ENCODE measurements at places on chromosomes 1 and 21.

GRCh38 chr1:247332215-247332622, 552 bp upstream of the ZNF496 start:
- peak; percentile 51 for DNase-seq

GRCh38 chr1:219555806-219556205, 57.1 kb downstream of the ZC3H11B start:
- no peak for DNase-seq

DNA sequence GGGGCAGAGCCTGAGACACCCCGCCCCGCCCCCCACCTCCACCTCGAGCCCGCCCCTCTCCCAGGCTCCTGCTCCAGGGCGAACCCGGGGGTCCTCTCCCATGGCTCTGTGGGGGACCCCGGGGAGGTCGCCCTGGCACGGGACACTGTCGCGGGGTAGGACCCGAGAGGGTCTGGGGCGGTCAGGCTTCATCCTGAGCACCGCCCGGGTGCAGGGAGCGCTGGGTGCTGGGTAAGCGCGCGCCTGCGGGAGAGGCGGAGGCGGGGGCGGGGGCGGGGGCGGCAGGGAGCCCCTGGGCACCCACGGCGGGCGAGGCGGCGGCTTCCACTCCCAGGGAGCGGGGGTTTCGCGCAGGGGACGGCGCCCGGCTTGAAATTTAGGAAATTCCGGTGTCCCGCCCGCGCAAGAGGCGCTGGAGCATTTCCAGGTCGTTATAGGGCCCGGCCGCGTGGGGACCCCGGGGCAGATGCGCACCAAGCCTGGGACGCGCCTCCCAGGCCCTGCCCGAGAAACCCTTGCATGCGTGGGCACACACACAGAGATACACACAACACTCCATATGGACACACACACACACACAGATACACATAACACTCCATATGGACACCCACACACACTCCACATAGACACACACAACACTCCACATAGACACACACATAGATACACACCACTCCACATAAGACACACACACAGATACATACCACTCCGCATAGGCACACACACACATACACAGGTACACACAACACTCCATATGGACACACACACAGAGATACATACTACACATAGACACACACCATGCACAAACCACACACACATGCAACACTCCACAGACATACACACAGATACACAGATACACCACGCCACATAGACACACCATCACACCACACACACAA, 48.7 kb upstream of the SLC19A1 start:
- DNase-seq = peak; percentile 81

- no peak for DNase-seq
These were observed 13.7 kb upstream of the RGS16 start for GRCh38 chr1:182617734-182618351.

GRCh38 chr1:159211331-159212136, 6.9 kb downstream of the ACKR1 start:
- peak; percentile 16 for DNase-seq

DNA sequence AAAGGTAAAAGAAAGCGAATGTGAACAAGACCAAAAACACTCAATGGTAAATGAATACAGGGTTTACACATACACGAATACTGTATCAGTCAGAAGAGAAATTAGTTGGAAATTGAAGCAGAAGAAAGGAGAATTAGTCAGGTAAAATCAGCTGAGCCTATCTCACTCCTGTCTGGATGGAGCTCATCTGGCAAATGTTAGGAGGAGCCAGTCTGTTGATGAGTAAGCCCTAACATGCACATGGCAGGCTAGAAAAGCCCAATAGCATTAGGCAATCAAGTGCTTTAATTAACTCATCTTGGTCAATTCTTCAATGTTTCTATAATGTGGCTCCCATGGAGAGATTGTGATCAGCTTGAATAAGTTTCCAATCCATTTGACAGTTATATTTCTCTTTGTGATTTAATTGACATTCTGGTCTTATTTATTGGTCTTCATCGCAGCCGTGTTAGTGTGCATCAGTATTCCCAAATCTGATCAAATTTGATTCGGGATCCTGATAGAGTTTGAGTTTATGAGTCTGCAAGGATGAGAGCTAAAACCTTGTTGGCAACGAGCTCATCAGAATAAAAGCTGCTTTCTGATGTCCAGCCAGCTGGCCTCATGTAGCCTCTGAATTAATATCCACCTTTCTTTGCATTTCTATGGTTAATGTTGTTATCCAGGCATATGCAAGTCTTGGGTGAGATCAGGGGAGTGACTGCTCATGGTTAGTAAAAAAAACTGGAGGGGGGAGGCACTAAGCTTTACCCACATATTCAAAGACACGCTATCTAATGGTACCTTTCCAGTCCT, 22.1 kb upstream of the KCNA10 start:
- DNase-seq = no peak

- no peak for DNase-seq
These were observed 18.4 kb upstream of the IFNAR2 start for GRCh38 chr21:33211305-33211704.

- no peak for DNase-seq
These were observed 4.0 kb downstream of the FBLIM1 start for GRCh38 chr1:15762546-15762945.

- DNase-seq = no peak
These were observed 8.0 kb upstream of the SIM2 start for GRCh38 chr21:36690628-36691554.

DNA sequence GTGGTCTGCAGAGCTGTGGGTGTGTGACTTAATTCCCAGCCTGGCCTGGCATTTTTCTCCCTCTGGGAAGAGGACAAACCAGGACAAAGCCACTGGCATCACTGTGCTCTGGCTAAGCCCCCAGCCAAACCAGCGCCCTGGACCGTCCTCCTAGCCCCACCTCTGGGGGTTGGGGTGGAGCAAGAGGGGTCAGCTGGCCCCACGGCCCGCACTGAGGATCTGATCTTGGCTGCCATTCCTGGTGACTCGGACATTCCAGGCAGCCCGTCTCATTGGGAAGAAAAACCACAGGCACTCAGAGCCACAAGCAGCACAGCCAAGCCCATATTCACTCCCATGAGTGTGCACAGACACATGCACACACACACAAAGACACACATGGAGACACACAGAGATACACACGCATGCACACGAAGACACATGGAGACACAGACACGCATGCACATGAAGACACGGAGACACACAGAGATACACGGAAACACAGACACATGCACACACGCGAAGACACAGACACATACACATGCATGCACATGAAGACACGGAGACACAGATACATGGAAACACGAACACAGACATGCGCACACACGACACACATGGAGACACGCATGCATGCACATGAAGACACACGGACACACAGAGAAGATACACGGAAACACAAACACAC, 2.3 kb upstream of the MXRA8 start:
- DNase-seq = no peak

GRCh38 chr1:115240297-115240696, 97.8 kb downstream of the NGF start:
- no peak for DNase-seq

GRCh38 chr21:45988366-45989347, 7.1 kb downstream of the COL6A1 start:
- no peak for DNase-seq

Measured in activated CD4-positive, alpha-beta T cell treated with anti-CD3 and anti-CD28 coated beads for 4 hours (primary cell).